Activated T-helper 2 cell treated with anti-CD3 and anti-CD28 coated beads, Interferon-gamma antibody, Interleukin-2, Interleukin-4, amounts not matched to agents 10 μg/mL and 5 μg/mL and 100 μg/mL, durations not matched to agents 14 hours and 24 hours and 36 hours (primary cell): ENCODE measurements at places on chromosomes 11 and 22. TPM values are rescaled to one million over a fixed set of nuclear protein-coding genes. Genes with fewer than 3 reads are reported as not detected.

GRCh38 chr11:67289651-67290479 lies 762 bp downstream of the ANKRD13D start:
- H3K27ac ChIP-seq, result peak overlapping the region; percentile 87
- H3K36me3 ChIP-seq, result peaks cover 75% of the 10 kb centered on the region
- H3K27me3 ChIP-seq, result no peaks in the 10 kb centered on the region
- peaks cover 46% of the 10 kb centered on the region for H3K4me1 ChIP-seq
- DNase-seq, result no peak
- peak overlapping the region; percentile 92 for H3K4me3 ChIP-seq

DNA sequence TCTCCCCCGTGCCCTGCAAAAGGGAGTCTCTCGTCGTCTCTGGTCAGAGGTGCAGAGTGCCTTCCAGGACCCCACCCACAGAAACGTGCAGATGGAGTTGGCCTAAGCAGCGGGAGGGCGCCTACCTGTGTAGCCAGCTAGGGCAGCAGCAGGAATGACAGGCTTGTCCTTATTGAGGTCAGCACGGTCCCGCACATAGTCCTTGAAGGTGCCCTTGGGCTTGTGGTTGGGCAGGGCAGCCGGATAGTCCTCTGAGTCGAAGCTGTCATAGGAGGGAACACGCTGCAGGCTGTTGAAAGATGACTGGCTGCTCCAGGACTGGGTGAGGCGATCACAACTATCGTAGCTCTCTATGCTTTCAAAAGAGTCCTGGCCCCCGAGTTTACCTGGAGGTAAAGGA lies 107.3 kb downstream of the ETS1 start:
- DNase-seq, result no peak
- no peaks in the 10 kb centered on the region for H3K27me3 ChIP-seq
- peaks cover 100% of the 10 kb centered on the region for H3K36me3 ChIP-seq
- peak overlapping the region; percentile 75 for H3K4me3 ChIP-seq
- peak overlapping the region; percentile 95 for H3K27ac ChIP-seq

CYTH4 gene
- total RNA-seq, result 45.9 and 49.8 TPM in 2 replicates

F2 gene
- total RNA-seq, result 0.11 TPM in 1 of 2 replicates, not detected in the other

DNA sequence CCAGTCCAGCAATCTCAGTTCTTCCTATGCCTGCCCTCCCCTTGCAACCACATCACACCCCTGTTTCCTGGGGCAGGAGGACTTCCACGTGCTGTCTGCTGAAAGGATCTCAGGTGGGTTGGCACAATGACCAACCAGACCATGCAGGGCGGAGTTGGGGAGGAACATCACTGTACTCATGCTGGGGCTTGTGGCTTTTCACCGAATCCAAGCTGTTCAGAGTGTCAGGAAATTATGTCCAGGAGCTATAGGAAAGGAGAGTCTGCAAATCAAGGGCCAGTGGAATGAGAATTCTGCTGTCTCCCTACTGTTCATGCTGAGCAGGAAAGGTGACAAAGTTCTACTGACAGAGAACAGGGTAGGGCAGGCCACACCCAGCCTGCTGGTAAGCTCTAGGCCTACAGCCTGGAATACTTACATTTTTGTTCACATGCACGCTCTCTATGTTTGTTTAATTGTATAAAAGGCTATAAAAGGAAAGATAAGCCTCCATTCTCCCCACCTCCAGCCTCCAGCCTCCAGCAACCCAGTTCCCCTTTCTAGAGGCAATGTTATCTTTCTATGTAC lies 1.7 kb upstream of the PLAAT2 start:
- peaks cover 2% of the 10 kb centered on the region for H3K27me3 ChIP-seq
- H3K27ac ChIP-seq, result no peak overlapping the region
- no peak for DNase-seq

DNA sequence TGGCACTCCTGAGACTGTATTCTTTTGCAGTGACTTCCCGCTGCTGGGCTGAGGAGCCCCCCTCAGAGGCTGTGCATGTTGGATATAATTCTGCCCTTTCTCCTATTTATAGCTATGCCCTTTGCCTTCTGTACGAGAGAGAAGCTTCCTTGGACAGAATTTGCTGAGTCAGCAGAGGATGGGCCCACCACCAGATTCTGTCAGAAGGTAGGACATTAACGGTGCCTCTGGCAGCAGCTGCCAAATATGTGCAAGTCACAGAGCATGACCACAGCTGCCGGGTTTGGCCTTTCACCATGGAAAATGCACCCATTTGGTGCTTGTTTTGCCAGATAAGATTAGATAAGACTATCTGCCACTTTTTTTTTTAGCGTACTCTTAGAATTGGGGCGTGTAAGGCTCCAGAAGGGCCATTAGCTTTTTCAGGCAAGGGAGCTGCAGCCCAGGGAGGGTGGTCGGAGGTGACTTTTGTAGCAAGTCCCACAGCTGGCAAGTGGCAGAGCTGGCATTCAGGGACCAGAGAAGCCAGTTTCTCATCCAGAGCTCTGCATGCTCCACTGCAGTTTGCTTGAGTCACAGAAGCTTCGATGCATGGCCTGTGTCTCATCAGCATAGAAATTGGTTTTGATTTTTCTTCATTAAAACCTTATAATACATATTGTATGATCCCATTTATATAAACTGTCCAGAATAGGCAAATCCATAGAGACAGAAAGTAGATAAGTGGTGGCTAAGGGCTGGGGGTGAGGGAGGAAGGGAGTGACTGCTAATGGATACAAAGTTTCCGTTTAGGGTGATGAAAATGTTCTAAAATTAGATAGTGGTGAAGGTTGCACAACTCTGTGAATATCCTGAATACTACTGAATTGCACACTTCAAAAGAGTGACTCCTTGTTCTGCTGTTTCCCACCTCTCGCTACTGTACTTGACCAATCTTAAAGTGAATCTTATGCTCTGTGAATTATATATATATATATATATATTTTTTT lies 15.8 kb downstream of the UPB1 start:
- no peak overlapping the region for H3K4me3 ChIP-seq
- peaks cover 4% of the 10 kb centered on the region for H3K27me3 ChIP-seq
- H3K27ac ChIP-seq, result peak overlapping the region; percentile 39
- peaks cover 31% of the 10 kb centered on the region for H3K4me1 ChIP-seq
- H3K36me3 ChIP-seq, result no peaks in the 10 kb centered on the region

DNA sequence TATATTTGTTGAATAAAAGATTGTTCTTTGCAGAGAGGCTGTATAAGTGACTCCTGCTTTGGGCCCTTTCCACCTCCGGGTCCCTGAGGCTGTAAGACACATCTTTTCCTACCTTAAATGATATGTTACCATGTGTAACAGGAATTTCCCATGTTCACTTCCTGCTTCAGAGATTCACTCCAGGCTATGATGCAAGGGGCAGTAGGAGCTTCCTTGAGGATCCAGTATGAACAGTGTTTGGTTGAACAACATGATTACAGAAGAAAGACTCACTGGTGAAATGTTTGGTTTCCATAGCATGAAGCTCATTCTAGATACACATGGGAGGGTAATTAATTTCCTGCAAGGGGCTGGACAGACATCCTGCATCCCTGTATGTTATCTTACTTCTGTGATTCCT lies 25.6 kb upstream of the ZDHHC13 start:
- H3K4me3 ChIP-seq, result no peak overlapping the region
- no peak for DNase-seq
- no peaks in the 10 kb centered on the region for H3K4me1 ChIP-seq
- no peaks in the 10 kb centered on the region for H3K36me3 ChIP-seq

- peaks cover 53% of the 10 kb centered on the region for H3K4me1 ChIP-seq
- peak overlapping the region; percentile 31 for H3K4me3 ChIP-seq
- peaks cover 22% of the 10 kb centered on the region for H3K36me3 ChIP-seq
- H3K27ac ChIP-seq, result peak overlapping the region; percentile 42
- DNase-seq, result no peak
- H3K27me3 ChIP-seq, result no peaks in the 10 kb centered on the region
These were observed 3.2 kb downstream of the LTBP3 start for GRCh38 chr11:65554842-65555430.

ZNF214 gene
- total RNA-seq, result not detected in 2 replicates

DNA sequence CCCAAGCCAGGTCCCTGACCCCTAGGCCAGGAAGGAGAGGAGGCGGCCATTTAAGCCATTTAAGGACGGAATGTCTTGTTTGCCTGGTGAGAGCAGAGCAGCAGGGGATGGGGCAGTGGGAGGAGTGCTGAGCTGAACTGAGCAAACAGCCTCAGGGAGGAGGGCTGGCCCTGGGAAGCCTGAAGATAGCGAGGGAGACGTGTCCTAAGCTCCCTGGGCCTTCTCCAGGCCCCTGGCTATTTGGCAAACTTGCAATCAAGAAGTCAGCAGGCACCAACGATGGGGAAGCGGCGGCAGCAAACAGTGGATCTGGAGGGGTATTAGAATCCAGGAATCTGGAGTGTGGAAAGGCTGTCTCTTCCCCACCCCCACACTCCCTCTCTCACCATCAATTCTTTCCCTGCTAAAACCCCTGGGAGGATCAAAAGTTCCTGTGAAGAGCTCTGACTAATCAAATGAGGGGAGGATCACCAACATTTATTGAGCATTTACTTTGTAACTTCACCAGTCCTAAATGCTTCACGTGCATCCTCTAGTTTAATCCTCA lies 8.8 kb downstream of the BCL9L start:
- no peaks in the 10 kb centered on the region for H3K27me3 ChIP-seq
- DNase-seq, result no peak
- peaks cover 12% of the 10 kb centered on the region for H3K36me3 ChIP-seq
- peak overlapping the region; percentile 20 for H3K4me3 ChIP-seq
- peaks cover 86% of the 10 kb centered on the region for H3K4me1 ChIP-seq
- peak overlapping the region; percentile 93 for H3K27ac ChIP-seq

PRRG4 gene
- 1.1 and 1.3 TPM in 2 replicates for total RNA-seq

DNA sequence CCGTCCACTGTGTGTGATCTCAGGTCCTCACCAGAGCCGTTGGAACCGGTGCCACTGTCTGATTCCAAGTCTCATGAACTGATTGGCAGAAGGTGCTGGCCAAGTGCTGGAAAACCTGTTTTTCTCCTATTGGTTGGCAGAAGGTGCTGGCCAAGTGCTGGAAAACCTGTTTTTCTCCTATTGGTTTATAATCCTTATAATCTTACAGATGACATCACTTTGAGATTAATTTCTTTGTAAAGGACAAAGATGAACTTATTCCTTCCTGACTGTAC lies 1106.3 kb downstream of the BRD1 start:
- no peaks in the 10 kb centered on the region for H3K27me3 ChIP-seq
- no peak overlapping the region for H3K4me3 ChIP-seq
- H3K4me1 ChIP-seq, result no peaks in the 10 kb centered on the region

DNA sequence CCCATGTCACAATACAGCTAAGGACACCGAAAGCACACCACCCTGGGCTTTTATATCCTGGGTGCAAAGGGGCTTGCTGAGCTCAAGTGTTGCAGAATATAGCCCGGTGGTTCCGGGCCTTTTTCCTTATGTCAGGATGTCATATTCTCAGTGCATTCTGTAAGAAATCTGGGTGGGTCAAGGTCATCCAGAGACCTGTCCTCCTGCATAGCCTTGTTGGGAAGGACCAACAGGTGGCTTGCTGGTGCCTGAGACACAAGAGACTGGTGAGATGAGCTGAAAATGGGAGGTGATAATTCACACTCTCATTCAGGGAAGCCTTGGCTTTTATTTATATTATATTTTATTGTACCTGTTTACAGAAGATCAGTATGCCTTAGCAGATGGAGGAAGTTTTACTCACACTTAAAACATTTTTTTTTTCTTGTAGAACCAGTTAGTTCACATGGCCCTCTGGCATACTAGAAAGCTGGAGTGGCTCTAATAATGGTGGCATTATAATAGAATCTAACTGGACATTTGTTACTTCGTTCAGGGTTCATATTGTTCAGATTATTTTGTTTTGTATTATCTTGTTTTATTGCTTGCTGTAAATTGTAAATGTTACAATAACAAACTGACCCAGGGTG lies 14.6 kb upstream of the TMEM123 start:
- H3K27ac ChIP-seq, result no peak overlapping the region
- no peaks in the 10 kb centered on the region for H3K27me3 ChIP-seq
- H3K4me3 ChIP-seq, result no peak overlapping the region
- H3K36me3 ChIP-seq, result no peaks in the 10 kb centered on the region
- peaks cover 77% of the 10 kb centered on the region for H3K4me1 ChIP-seq
- DNase-seq, result no peak

APOL1 gene
- 28.5 and 31.5 TPM in 2 replicates for total RNA-seq

TNNI2 gene
- 0.27 TPM in 1 of 2 replicates, not detected in the other for total RNA-seq

DNA sequence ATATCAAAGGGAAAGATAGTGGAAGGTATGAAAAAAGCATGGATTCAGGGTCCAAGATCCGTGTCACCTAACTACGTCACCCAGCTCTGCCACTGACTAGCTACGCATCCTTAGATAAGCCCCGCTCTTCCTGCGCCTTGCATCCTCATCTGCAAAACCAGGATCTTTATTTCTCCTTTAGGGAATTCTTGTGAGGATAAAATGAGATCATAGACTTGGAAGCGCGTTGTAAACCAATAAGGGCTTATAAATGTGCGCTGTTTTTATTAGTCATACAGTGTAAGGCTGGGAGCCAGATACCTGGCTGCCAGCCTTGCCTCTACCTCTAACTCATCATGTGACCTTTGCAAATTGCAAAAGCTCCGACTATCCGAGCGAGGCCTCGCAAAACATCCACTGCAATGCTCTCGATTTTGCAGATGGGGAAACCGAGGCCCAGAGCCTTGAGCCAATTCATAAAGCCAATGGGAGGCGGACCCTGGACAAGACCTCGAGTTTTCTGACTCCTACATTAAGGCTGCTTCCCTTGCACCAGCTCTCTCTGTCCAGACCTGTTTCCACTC lies 753 bp downstream of the PRPF19 start:
- H3K4me1 ChIP-seq, result peaks cover 33% of the 10 kb centered on the region
- no peak for DNase-seq
- peaks cover 45% of the 10 kb centered on the region for H3K36me3 ChIP-seq
- peaks cover 10% of the 10 kb centered on the region for H3K27me3 ChIP-seq
- peak overlapping the region; percentile 75 for H3K27ac ChIP-seq
- H3K4me3 ChIP-seq, result peak overlapping the region; percentile 82

GRCh38 chr11:91707652-91708482 lies 516.8 kb upstream of the FAT3 start:
- no peak overlapping the region for H3K27ac ChIP-seq
- no peak overlapping the region for H3K4me3 ChIP-seq
- H3K27me3 ChIP-seq, result no peaks in the 10 kb centered on the region
- H3K4me1 ChIP-seq, result no peaks in the 10 kb centered on the region
- no peak for DNase-seq

- H3K4me3 ChIP-seq, result no peak overlapping the region
- DNase-seq, result no peak
- peaks cover 1% of the 10 kb centered on the region for H3K4me1 ChIP-seq
- peaks cover 25% of the 10 kb centered on the region for H3K27me3 ChIP-seq
- no peaks in the 10 kb centered on the region for H3K36me3 ChIP-seq
These were observed 18.6 kb upstream of the APLP2 start for GRCh38 chr11:130051082-130051481.

SLC22A6 gene
- total RNA-seq, result not detected in 2 replicates

- DNase-seq, result no peak
- H3K36me3 ChIP-seq, result peaks cover 49% of the 10 kb centered on the region
- peaks cover 2% of the 10 kb centered on the region for H3K4me1 ChIP-seq
- H3K27me3 ChIP-seq, result no peaks in the 10 kb centered on the region
- no peak overlapping the region for H3K27ac ChIP-seq
These were observed 10.4 kb downstream of the RCOR2 start for GRCh38 chr11:63906585-63906984.

GRCh38 chr22:42383287-42383686 lies 48.9 kb downstream of the NFAM1 start:
- no peak for DNase-seq
- no peak overlapping the region for H3K27ac ChIP-seq
- no peaks in the 10 kb centered on the region for H3K4me1 ChIP-seq
- H3K4me3 ChIP-seq, result no peak overlapping the region
- no peaks in the 10 kb centered on the region for H3K27me3 ChIP-seq
